ENCODE measurements at places on chromosomes 7 and 10. TPM values are rescaled to one million over a fixed set of nuclear protein-coding genes. Genes with fewer than 3 reads are reported as not detected.

GRCh38 chr10:86339226-86339865 is 27.2 kb downstream of the GRID1 start:
- H3K27me3 ChIP-seq: peaks cover 35% of the 10 kb centered on the region
- no peak for DNase-seq
- no peak overlapping the region for H3K4me3 ChIP-seq
- no peak overlapping the region for H3K27ac ChIP-seq

DNAH11 gene
- 0.97 TPM for total RNA-seq

DNA sequence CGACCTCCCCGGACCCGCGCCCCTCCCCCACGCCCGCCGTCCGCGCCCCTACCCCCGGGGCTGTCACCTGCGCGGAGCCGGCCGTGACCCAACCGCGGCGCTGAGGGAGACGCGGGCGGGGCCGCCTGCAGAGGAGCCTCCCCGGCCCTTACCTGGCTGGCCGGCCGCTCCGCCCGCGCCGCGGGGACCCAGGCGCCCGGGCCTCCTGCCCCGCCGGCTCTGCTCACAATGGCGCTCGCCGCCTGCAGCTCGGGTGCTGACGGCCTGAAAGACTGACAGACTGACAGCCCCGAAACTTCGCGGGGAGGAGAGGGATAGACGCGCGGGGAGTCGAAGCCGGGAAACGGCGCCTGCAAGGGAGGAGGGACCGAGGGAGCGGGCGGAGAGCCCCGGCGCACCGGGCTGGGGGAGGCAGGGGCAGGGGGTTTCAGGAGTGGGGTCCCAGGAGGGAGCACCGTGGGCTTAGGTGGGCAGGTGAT is 393 bp downstream of the ZNF467 start:
- no peak overlapping the region for H3K27ac ChIP-seq
- H3K4me1 ChIP-seq: peaks cover 10% of the 10 kb centered on the region
- no peaks in the 10 kb centered on the region for H3K27me3 ChIP-seq
- DNase-seq: peak; percentile 30
- H3K36me3 ChIP-seq: peaks cover 3% of the 10 kb centered on the region

TACC2 gene
- total RNA-seq: not detected
